ENCODE measurements at places on chromosomes 5 and 9. TPM values are rescaled to one million over a fixed set of nuclear protein-coding genes. Genes with fewer than 3 reads are reported as not detected.

GRCh38 chr5:54274944-54275343, 35.4 kb downstream of the ARL15 start:
- no peaks in the 10 kb centered on the region for H3K4me1 ChIP-seq
- H3K36me3 ChIP-seq = peaks cover 7% of the 10 kb centered on the region

- H3K36me3 ChIP-seq = no peaks in the 10 kb centered on the region
- no peaks in the 10 kb centered on the region for H3K4me1 ChIP-seq
- H3K4me3 ChIP-seq = no peak overlapping the region
- no peak overlapping the region for H3K27ac ChIP-seq
- H3K27me3 ChIP-seq = peaks cover 28% of the 10 kb centered on the region
Observed at GRCh38 chr9:115114084-115114483, 3.9 kb downstream of the TNC start.

GRCh38 chr9:107827304-107827703, 337.7 kb upstream of the KLF4 start:
- no peaks in the 10 kb centered on the region for H3K27me3 ChIP-seq
- H3K4me1 ChIP-seq = no peaks in the 10 kb centered on the region
- no peaks in the 10 kb centered on the region for H3K36me3 ChIP-seq
- no peak for DNase-seq
- no peak overlapping the region for H3K27ac ChIP-seq

DNA sequence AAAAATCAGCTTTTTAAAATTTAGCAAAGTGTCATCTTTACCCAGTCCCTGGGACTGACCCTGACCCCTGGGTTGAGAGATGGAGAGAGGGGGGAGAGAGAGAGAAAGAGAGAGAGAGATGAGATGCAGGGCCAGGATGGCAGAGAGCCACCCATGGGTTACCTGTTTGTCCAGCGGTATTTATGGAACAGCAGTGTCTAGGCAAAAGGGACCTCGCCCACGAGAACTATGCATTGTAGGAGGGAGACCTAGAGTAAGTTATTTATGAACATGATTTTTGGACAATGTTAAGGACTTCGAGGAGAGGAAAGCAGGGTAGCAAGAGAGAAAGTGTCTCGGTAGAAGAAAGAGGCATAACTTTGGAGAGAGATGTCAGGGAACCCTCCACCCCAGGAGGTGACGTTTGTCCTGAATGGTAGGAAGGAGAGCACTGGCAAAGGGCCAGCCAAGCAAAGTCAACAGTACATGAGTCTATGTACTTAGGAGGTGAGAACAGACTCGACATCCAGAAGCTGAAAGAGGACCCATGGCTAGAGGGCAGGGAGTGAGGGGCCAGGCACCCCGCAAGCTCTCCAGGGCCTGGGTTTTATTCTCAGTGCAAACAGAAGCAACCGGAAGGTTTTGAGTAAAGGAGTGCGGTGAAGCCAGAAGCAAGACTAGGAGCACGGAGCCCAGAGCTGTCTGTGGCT, 30.5 kb upstream of the MSX2 start:
- DNase-seq = peak; percentile 73
- no peak overlapping the region for H3K27ac ChIP-seq
- H3K36me3 ChIP-seq = no peaks in the 10 kb centered on the region
- H3K4me1 ChIP-seq = no peaks in the 10 kb centered on the region
- H3K27me3 ChIP-seq = peaks cover 23% of the 10 kb centered on the region

SLC6A18 gene
- 0.04 TPM for polyA plus RNA-seq

DNA sequence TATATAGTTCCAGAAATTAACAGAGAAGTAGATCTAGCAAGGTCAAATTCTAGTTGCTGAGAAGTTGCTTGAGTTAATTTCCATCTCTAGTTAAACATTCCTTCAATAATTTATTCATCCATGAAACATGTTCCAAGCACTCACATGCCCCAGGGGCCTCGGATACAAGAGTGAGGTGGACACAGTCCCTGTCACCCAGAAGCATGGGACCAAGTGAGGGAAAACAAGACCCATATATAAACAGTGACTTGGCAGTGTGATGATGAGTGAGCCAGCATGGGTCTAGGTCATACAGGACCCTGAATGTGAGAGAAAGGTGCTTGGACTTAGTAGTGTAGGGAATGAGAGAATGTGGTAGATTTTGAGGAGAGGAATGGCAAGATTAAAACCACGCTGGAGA, 216.9 kb downstream of the TTLL11 start:
- H3K4me3 ChIP-seq = no peak overlapping the region
- no peak for DNase-seq
- no peak overlapping the region for H3K27ac ChIP-seq
- no peaks in the 10 kb centered on the region for H3K4me1 ChIP-seq

- no peak overlapping the region for H3K27ac ChIP-seq
Observed at GRCh38 chr5:91296674-91297143, 86.4 kb downstream of the ARRDC3 start.

DNA sequence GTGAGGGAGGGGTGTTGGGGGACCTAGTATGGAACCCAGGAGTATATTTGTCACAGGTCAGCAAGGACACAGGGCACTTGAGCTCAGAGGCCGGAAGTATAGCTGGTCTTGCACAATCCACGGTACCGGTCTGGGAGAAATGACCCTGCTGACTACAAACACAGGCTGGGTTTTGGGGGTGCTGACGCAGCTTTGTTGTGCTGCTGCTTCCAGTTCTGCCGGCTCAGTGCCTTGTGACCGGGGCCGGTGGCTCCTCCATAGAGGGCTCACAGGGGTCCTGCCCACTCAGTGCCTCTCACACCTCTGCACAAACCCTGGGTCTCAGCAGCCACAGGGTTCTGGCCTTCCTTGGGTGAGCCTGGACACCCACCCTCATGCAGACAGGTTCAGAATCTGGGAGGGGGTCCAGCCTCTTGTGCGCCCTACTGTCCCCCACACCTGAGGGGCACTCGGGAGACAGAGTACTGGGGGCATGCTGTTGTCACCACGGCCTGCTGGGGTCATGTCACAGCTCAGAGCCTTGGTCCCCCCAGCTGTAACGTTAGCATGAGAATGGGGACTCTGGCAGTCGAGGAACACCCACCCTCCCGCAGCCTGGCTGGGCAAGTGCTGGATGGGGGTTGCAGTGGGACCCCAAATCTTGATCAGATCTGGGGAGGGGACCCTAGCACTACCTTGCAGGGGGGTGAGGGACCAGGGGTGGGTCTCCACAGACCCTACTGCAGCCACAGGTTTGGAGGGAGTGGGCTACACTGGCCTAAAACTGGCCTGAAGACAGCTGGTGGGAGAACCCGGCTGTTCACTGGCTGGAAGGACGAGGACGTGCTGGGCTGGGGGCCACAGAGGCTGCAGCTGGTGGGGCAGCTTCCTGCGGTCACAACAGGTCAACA, 17.7 kb downstream of the NINJ1 start:
- H3K4me3 ChIP-seq = no peak overlapping the region
- H3K27ac ChIP-seq = no peak overlapping the region
- H3K4me1 ChIP-seq = no peaks in the 10 kb centered on the region
- no peak for DNase-seq
- H3K27me3 ChIP-seq = no peaks in the 10 kb centered on the region
- peaks cover 6% of the 10 kb centered on the region for H3K36me3 ChIP-seq

DNA sequence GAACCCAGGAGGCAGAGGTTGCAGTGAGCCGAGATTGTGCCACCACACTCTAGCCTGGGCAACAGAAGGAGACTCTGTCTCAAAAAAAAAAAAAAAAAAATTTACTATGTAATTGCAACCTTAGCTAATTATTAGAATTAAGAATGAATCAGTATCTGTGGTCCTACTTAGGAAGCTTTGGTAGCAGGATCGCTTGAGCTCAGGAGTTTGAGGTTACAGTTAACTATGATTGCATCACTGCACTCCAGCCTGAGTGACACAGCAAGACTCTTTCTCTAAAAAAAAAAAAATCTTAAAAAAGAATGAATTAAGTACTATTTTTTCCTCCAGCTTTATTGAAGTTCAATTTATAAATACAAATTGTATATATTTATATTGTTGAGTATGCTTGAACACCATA, 16.7 kb downstream of the NDUFAF2 start:
- H3K36me3 ChIP-seq = no peaks in the 10 kb centered on the region
- no peaks in the 10 kb centered on the region for H3K27me3 ChIP-seq
- H3K4me1 ChIP-seq = no peaks in the 10 kb centered on the region
- H3K27ac ChIP-seq = no peak overlapping the region
- H3K4me3 ChIP-seq = no peak overlapping the region

- H3K27me3 ChIP-seq = no peaks in the 10 kb centered on the region
- no peak overlapping the region for H3K27ac ChIP-seq
- H3K4me1 ChIP-seq = no peaks in the 10 kb centered on the region
Observed at GRCh38 chr5:164721656-164722055, 1216.2 kb downstream of the MAT2B start.

DNA sequence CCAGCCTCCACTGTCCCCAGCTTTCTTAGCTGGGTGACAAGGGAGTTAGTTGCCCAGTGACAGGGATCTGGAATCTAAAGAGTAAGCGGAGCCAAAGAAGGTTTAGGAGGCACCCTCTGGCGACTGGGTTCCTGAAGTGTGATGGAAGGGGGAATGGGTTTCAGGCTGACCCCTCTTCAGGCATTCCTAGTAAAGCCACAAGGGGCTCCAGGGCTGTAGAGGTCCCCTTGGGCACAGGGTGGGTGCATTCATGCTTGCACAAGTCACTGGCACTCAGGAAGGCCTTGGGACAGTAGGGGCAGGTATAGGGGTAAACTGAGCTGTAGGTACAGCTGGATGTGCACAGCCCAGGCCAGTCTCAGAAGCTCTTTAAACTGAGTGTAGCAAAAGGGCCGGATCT, 74.2 kb downstream of the CPLANE1 start:
- DNase-seq = no peak
- peaks cover 33% of the 10 kb centered on the region for H3K36me3 ChIP-seq
- no peaks in the 10 kb centered on the region for H3K4me1 ChIP-seq

GRCh38 chr9:126523611-126524111, 90.1 kb upstream of the LMX1B start:
- no peak for DNase-seq
- H3K4me3 ChIP-seq = no peak overlapping the region
- H3K4me1 ChIP-seq = no peaks in the 10 kb centered on the region
- no peaks in the 10 kb centered on the region for H3K36me3 ChIP-seq
- H3K27ac ChIP-seq = no peak overlapping the region
- H3K27me3 ChIP-seq = peaks cover 2% of the 10 kb centered on the region
